Ovary (tissue), 10 donors: ENCODE measurements at places on chromosomes 2 and 18.

GRCh38 chr2:2914252-2914651 is 463.4 kb downstream of the EIPR1 start:
- H3K4me1 ChIP-seq: no peaks in the 10 kb centered on the region
- no peaks in the 10 kb centered on the region for H3K36me3 ChIP-seq
- no peaks in the 10 kb centered on the region for H3K27me3 ChIP-seq

- no peaks in the 10 kb centered on the region for H3K36me3 ChIP-seq
- no peak overlapping the region for H3K4me3 ChIP-seq
- H3K4me1 ChIP-seq: peaks cover 6% of the 10 kb centered on the region
- H3K27ac ChIP-seq: no peak overlapping the region
- no peaks in the 10 kb centered on the region for H3K27me3 ChIP-seq
- DNase-seq: no peak
Observed at GRCh38 chr2:11427224-11427623, 38.7 kb downstream of the E2F6 start.

DNA sequence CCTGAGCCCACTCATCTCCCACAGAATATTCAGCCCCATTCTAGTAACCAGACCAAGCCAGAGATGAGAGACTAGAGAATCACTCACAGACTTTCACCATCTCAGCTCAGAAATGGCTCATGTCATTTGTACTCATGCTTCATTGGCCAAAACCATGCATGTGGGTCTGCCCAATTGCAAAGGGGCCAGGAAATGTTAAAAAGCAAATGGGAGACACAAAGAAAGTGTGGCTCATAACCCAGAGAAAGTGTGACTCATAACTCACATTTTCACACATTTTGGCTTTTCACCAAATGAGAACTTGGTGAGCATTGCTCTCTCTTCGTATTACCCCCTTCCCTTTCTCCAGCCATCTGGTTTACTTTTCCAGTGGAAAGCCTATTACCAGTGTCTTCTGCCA is 66.2 kb downstream of the MDH1 start:
- no peaks in the 10 kb centered on the region for H3K27me3 ChIP-seq
- DNase-seq: no peak
- no peak overlapping the region for H3K4me3 ChIP-seq
- peaks cover 2% of the 10 kb centered on the region for H3K4me1 ChIP-seq

- H3K4me3 ChIP-seq: no peak overlapping the region
- H3K4me1 ChIP-seq: peaks cover 18% of the 10 kb centered on the region
- H3K27me3 ChIP-seq: no peaks in the 10 kb centered on the region
- DNase-seq: no peak
Observed at GRCh38 chr2:55115761-55116597, 65.7 kb upstream of the RTN4 start.

DNA sequence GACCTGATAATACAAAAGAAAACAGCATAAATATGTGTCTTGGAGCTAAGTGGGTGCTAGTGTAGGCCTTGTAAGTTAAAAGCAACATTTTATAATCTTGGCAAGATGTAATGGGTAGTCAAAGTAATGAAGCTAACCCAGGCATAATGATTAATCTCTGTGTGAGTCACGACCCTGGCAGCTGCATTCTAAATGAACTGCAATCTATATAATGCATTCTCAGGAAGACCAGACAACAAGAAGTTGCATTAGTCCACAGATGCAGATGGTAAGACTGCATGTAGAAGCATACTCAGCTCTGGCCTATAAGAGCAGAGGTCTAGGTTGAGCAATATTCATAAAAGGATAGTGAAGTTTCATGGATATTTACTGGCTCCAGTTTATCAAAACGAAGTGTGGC is 85.6 kb upstream of the ETAA1 start:
- no peaks in the 10 kb centered on the region for H3K27me3 ChIP-seq
- no peak overlapping the region for H3K4me3 ChIP-seq
- no peak for DNase-seq
- H3K36me3 ChIP-seq: no peaks in the 10 kb centered on the region

DNA sequence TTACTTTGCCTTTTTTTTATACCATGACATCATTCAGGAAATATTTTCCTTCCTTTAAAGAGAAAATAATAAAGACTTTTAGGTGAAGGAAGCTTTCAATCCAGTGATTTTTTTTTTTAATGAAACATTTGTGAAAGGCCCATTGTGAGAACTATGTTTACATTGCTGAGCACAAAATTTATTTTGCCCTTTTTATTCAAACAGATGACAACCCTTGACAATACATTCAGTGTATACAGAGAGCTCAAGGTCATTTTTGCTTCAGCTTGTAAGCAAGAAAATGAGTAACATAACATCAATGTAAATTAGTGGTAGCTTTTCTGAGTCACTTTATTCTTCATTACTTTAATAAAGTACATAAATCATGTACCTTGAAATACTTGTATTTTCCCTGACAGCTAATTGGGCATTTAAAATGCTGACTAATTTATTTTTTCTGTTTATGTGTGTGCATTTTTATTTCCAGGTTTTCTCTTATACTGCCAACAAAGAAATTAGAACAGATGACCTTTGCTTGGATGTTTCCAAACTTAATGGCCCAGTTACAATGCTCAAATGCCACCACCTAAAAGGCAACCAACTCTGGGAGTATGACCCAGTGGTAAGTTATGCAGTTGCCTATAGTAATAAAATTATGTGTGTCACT is 121.6 kb downstream of the GALNT1 start:
- no peak overlapping the region for H3K4me3 ChIP-seq
- no peak for DNase-seq
- no peaks in the 10 kb centered on the region for H3K27me3 ChIP-seq

DNA sequence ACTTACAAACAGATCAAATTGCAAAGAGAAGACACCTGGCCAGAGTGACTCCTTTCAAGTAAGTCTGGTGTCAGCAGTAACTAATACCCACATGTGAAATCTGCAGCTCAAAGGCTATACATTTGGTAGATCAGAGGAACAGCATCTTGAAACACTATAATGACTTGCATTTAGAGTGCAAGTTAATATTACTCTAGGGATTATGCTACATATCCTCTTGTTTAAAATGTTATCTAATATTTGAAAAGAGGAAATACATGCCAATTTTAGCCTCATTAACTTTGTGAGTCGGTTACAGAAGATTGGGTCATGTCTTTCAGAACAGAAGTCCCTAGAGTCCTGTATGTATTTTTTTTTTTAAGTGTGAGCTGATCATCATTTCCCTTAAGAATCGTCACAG is 15.2 kb downstream of the LANCL1 start:
- H3K4me3 ChIP-seq: no peak overlapping the region
- H3K36me3 ChIP-seq: no peaks in the 10 kb centered on the region
- peaks cover 3% of the 10 kb centered on the region for H3K4me1 ChIP-seq

GRCh38 chr18:2916184-2916583 is 69.4 kb downstream of the EMILIN2 start:
- peaks cover 26% of the 10 kb centered on the region for H3K4me1 ChIP-seq
- no peak overlapping the region for H3K4me3 ChIP-seq
- no peak overlapping the region for H3K27ac ChIP-seq
- DNase-seq: no peak
- no peaks in the 10 kb centered on the region for H3K36me3 ChIP-seq

GRCh38 chr18:31105733-31106132 is 3.5 kb upstream of the DSC2 start:
- no peak overlapping the region for H3K27ac ChIP-seq
- no peaks in the 10 kb centered on the region for H3K4me1 ChIP-seq
- DNase-seq: no peak
- no peaks in the 10 kb centered on the region for H3K36me3 ChIP-seq
- no peak overlapping the region for H3K4me3 ChIP-seq
- no peaks in the 10 kb centered on the region for H3K27me3 ChIP-seq

DNA sequence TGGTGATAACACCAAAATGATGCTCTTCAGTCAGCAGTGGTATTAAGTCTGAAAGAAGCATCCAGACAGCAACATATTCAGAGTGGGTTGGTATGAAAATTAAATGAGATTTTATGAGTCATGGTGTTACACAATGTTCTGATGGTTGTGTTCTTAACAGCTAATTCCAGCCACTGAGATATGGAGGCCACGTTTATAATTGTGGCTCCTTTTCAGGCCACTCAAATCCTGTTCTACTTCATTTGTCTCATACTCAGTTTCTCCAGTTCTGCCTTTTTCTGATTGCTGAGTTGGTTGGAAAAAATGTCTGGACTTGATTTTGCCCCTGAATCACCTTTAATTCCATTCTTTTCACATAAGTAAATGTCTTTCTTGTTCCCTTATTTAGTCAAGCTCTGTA is 162.7 kb upstream of the COL3A1 start:
- H3K36me3 ChIP-seq: no peaks in the 10 kb centered on the region
- DNase-seq: no peak
- H3K4me3 ChIP-seq: no peak overlapping the region
- no peaks in the 10 kb centered on the region for H3K27me3 ChIP-seq
